T-cell (primary cell): ENCODE measurements at places on chromosomes 3 and 15. TPM values are rescaled to one million over a fixed set of nuclear protein-coding genes. Genes with fewer than 3 reads are reported as not detected.

DNA sequence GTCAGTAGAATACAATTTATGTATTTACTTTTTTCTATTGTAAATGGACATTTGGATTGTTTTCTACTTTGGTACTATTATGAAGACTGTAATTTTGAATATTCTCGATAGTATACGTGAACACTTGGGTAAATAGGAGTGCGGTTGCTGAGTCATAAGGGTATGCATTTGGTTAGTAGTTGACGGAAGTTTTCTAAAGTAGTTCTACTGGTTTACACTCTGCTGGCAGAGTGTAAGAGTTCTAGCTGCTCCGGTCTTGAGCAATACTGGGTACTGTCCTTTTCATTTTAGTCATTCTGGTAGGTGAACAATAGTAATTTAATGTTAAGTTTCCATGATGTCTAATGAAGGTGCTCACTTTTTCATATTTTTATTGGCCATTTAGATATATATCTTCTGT is 70.0 kb downstream of the MEF2A start:
- no peaks in the 10 kb centered on the region for H3K4me1 ChIP-seq
- H3K36me3 ChIP-seq, result no peaks in the 10 kb centered on the region

DNA sequence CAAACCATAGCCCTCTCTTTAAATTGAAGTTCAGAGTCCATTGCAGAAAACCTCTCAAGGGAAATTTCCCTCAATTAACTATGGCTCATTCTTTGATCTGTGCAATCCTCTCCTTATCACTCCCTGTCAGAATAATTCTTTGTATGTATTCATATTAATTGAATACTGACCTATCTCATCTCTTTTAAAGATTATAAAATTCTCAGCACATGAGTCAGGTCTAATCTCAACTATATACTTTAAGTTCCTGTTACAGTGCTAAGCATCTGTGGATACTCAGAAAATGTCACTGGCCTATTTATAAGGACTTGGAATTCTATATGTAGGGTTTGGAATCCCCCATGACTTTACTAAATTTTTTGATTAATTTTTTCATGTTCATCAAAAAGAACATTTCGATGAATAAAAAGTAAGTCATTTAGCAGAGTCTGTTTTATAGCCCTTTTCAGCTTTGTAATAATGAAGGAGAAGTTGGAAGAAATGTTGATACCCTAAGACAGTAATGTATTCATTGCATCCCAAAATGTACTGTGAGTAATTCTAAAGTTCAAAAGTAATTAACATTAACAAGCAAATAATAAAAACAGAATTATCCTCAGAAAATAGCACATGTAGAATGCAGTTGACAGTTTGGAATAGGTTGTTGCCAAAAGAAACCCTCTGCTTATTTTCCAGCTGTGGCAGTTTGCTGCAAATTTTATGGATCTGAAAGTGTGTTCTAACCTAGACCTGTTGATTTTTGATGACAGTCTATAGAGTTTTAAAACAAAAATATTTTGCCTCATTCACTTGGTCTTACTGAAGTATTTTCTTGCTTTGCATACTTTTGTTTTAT is 503.4 kb upstream of the CBLB start:
- H3K4me1 ChIP-seq, result no peaks in the 10 kb centered on the region
- no peak for DNase-seq
- no peaks in the 10 kb centered on the region for H3K27me3 ChIP-seq
- no peaks in the 10 kb centered on the region for H3K36me3 ChIP-seq

DNA sequence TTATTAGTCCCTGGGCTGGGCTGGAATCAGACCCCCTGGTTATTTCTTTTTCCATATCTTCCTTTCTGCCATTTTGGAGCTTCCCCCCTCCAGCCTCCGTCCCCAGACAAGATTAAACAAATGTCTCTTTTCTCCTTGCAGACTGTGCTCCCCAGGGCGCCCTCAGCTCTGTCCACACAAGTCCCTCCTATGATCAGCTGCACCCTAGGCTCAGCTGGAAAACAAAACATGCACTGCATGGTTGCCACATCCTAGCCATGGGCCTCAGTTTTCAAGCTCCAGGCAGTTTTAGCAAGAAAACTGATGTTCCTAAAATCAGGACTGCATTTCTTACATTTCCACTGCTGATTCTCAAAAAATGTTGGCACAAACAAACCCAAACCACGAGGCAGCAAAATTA is 23.5 kb upstream of the RFTN1 start:
- H3K27me3 ChIP-seq, result peaks cover 13% of the 10 kb centered on the region
- H3K4me1 ChIP-seq, result no peaks in the 10 kb centered on the region

DNA sequence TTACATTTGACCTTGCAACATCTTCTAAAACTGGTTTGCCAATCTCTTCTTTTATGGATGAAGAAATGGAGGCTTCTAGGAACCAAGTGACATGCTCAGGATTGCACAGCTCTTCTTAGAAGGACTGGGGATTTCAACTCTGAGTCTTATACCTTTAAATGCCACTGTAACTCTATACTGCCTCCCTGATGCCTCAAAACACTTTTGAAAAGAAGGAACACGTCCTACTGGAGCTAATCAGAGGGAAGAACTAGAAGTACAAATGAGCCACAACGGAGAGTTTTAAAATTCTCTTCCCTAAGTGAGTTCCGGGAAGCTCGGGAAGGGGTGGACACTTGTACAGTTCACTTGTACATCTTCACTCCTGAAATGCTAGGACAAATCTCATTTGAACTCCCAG is 949 bp upstream of the MITF start:
- no peak for DNase-seq
- no peaks in the 10 kb centered on the region for H3K36me3 ChIP-seq
- peaks cover 11% of the 10 kb centered on the region for H3K4me1 ChIP-seq

- no peaks in the 10 kb centered on the region for H3K4me1 ChIP-seq
- H3K36me3 ChIP-seq, result no peaks in the 10 kb centered on the region
- no peak overlapping the region for H3K27ac ChIP-seq
Observed at GRCh38 chr3:48065035-48065434, 48.8 kb upstream of the MAP4 start.

Gene HEMK1
- total RNA-seq, result 41.2 TPM

Gene SLC9C1
- not detected for total RNA-seq
